ENCODE measurements at places on chromosomes 7 and 10.

- DNase-seq, result no peak
Measured at GRCh38 chr7:102992938-102993717, 80.3 kb downstream of the LRRC17 start.

GRCh38 chr10:114879541-114880158 lies 58.1 kb downstream of the FHIP2A start:
- peak; percentile 66 for DNase-seq

GRCh38 chr7:131690441-131690840 lies 134.0 kb upstream of the PODXL start:
- no peak for DNase-seq

- DNase-seq, result no peak
Measured at GRCh38 chr10:76429368-76430060, 998.1 kb downstream of the LRMDA start.

DNA sequence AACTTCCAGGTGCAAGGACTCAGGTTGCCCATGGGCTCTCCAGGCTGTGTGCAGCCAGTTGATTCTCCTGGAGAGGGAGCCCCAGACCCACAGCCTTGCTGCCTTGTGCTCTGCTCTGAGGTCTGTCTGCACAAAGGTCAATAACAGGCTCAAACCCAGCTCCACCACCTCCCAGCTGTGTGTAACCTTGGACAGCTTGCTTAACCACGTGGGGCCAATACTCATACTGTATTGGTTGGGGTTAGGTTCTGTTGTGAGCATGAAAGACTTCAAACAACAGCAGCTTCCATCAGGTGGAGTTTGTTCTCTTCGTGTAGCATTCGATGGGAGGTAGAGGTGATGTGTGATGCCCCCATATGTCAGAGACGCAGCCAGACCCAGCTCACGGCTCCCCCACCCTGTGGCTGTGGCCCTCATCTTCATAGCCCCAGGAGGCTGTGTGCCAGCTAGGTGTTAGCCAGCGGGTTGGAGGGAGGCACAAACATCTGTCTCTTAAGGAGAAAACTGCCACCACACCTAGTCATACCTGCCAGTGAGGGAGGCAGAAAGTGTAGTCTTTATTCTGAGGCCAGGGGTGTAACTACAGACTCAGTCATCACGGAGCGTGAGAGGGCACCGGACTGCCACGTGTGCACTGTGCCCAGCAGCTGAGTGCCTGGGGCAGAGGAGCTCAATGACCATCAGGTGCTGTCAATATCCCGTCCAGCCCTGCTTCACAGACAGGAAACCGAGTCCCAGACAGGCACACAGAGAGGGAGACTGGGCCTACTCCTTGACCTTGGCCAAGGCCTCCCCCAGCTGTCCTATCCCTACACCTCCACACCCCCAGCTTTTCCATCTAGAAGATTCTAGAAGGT lies 8.1 kb upstream of the POLD2 start:
- peak; percentile 48 for DNase-seq

DNA sequence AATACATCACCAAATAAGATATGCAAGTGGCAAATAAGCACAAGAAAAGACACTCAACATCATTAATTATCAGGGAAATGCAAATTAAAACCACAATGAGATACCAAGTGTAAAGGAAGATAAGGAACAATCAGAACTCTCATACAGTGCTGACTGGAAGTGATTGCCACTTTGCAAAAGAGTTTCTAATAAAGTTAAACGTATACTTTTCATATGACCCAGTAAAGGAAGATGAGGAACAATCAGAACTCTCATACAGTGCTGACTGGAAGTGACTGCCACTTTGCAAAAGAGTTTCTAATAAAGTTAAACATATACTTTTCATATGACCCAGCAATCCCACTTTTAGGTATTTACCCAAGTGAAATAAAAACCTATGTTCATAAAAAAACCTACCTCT lies 12.2 kb upstream of the JMJD1C start:
- no peak for DNase-seq

- no peak for DNase-seq
Measured at GRCh38 chr7:155653803-155654202, 9.3 kb downstream of the RBM33 start.

DNA sequence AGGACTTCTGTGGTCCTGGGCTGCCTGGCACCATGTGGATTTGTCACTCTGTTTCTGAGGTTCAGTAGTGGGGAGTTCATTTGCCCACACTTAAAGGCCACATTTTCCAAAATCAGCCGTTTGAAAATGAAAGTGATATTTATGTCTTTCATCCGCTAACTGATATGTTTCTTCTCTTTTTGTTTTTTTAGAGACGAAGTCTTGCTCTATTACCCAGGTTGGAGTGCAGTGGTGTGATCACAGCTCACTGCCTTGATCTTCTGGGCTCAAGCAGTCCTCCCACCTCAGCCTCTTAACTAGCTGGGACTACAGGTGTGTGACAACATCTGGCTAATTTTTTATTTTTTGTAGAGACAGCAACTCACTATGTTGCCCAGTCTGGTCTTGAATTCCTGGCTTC lies 58.6 kb downstream of the EBLN1 start:
- DNase-seq, result no peak

DNA sequence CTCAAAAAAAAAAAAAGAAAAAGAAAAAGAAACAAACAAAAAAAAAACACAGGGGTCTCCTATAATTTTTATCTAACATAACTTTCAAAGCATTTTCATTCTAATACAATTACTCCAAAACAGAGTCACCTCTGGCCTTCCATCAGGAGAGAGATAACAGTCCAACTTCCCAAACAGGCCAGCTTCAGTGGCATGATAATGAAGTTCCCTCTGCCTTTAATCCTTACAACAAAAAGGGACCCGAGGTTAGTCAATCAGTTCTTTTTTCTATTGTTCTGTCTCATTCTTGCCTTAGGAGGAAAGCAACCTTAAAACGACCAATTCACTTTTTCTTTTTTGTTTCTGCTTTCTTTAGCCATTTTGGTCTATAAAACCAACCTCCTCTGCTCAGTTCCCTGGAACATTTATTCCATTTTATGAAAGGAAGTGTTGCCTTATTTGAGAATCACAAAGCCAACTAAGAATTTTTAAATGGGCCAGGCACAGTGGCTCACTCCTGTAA lies 16.5 kb upstream of the FXYD4 start:
- peak; percentile 57 for DNase-seq

- peak; percentile 88 for DNase-seq
Measured at GRCh38 chr7:8295638-8296361, 33.8 kb upstream of the ICA1 start.

DNA sequence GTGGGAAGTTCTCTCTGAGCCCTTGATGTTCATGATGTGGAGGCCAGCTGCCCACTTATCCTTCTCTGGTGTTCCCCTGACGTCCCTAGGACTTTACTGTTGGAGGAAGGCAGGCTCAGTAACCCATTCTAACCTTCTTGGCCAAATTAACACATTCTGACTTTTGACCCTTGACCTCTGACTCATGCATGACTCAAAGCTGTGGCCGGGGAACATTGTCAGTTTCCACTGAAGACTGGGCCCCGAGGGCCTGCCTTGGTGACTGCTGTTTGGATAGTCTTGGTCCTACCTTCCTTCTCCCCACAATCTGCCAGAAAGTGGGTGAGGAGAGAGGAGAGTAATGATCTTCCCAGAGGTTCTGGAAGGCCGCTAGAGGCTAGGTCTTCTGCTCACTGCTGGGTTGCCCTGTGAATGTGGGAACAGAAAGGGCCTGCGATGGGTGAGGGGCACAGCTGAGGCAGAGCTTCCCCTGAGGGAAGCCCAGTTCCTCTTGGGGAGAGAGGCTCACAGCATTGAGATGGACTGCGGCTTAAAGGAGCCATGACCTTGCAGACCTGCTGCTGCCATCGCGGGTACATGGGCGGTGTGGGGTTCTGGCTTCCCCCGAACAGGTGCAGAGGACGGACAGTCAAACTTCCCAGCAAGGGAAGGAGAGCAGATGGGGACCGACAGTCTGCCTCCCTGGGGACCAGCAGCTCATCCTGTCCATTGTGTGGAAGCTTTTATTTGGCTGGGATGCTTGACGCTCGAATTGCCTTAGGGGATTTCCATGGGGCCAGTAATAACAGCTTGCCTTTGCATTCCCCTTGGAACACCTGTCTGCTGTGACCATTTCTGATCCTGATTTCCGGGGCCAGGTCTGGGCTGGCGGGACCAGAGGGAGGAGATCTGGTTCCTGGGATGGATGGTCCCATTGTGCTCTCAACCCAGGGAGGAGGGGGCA lies 43.8 kb downstream of the ADAMTS14 start:
- peak; percentile 50 for DNase-seq

- DNase-seq, result no peak
Measured at GRCh38 chr7:100021297-100021696, 5.9 kb downstream of the ZKSCAN1 start.

DNA sequence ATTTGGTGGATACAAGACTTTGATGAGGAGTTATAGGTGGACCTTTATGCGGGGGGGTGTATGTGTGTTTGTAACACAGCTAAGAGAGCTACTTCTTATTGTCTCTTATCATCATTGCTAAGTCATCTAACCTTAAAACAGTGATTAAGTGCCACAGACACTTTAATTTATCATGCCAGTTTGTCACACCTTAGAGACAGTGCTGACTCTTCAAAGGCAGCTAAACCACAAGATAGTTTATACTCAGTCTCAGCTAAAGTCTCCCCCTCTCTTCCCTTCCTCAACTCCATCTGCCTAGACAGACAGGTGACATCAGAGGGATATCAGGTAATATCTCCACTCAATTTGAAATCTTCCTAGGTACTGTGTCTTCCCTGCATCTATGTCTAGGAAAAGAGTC lies 42.2 kb downstream of the MYPN start:
- no peak for DNase-seq

- no peak for DNase-seq
Measured at GRCh38 chr7:76193466-76193865, 8.2 kb upstream of the SRRM3 start.

DNA sequence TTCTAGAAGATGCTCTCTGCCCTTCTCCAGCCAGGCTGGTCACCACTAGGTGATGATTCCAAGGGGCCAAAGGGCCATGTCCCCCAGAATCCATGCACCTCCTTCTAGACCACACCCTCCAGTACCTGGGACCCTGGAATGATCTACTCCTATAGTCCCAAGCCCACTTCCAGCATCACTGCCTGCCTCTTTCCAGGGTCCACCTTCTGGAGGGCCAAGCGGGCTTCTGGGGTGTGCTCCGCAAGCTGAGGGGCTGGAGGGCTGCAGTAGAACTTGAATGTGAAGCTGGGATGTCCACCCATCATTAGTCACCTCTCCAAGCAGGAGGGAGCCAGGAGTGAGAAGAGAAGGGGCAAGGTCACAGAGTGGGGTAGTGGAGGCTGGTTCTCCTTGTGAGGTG lies 234.4 kb upstream of the MYO3A start:
- no peak for DNase-seq

DNA sequence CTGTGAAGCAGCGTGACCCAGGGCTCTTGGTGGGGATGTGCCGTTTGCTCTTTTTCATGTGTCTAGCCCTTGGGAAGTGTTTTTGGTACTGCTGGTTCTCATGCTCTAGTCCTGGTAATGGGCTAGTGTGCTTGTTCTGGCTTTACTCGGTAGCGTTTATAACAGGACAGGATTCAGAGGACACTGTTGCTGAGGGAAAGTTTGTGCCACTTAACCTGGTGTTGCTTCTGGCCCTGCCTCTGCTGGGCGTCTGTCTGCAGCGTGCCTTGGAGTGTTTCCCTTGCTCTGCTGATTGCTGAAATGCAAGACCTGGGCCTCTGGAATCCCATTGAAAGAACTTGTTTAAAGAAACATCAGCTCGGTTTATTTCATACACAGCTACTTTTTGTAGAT lies 35.0 kb downstream of the INPP5A start:
- peak; percentile 37 for DNase-seq

DNA sequence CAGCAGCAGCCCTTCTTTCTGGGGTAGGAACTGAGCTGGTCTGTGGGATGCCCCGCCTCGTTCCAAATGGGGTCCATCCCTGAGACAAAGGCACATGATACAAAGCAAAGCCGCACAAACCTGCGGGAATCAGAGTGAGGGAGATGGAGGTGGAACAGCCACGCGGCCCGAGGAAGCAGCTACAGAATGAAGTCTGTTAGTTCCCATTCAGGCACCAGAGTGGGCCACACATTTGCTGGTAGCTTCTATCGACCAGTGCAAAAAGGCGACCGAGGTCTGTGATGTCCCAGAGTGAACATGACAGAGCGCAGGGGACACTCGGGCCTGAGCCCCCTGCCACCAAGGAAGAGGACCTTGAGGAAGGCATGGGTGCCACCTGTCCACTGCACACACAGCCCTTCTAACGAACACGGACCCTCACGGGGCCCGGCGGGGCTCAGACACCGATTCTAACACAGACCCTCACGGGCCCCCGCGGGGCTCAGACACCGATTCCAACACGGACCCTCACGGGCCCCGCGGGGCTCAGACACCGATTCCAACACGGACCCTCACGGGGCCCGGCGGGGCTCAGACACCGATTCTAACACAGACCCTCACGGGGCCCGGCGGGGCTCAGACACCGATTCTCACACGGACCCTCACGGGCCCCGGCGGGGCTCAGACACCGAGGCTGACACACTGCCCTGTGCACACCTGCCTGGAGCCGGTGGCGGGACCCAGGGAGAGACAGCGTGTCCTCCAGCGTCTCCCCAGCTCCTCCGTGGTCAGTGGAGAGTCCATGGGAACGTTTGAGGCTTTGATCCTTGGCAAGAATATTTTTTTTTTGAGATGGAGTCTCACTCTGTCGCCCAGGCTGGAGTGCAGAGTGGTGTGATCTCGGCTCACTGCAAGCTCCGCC lies 32.8 kb upstream of the FAM20C start:
- no peak for DNase-seq

DNA sequence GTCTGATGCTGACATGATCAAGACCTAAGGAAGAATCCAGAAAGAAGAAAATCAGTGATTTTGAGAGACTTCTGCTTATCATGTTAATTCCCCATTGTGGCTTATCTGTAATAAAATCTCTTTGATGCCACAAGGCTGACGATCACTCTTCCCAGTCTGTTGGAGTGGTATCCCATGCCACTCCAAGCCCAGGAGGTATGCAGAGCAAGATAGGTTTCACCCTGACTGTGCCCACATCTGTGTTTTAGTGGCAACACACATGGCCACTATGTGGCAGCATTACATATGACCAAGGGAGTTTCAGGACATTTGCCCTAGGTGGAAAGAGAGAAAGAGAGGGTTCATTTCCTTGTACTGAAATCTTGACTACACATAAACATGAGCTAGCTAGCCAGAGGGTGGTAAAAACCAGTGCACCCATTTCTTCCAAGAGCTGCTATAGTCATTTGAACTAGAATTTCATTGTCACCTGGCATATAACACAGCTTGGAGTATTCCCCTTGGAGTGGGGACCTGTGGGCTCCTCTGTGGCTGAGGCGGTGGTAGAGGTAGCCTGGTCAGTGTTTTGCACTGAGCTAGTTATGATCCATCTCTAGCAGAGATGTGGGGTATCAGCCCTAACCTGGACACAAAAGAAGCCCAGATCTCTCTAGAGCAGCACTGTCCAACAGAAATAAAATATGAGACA lies 20.8 kb downstream of the LAMB4 start:
- DNase-seq, result peak; percentile 43

GRCh38 chr7:29797112-29797944 lies 9.0 kb upstream of the WIPF3 start:
- no peak for DNase-seq

DNA sequence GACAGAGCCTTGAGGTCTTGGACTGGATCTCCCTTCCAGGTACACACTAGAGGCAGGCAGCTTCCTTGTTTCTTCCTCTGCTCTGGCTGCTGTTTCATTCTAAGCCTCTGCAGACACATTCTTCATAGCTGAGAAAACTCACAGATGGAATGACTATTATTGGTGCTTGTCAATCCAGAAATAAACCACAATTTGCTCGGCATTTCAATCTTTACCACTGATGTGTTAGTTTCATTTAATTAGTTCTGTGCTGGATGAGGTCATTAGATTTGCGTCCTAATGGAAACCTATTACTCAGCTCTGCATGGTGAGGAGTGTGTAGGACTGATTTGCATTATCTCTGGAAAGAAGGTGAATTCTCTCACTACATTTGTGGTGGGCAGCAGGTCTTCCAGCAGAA lies 392.5 kb downstream of the NRG3 start:
- DNase-seq, result no peak

- no peak for DNase-seq
Measured at GRCh38 chr7:101306307-101306706, 15.3 kb downstream of the IFT22 start.
